A673 (cell line): ENCODE measurements at places on chromosomes 7 and 10. TPM values are rescaled to one million over a fixed set of nuclear protein-coding genes. Genes with fewer than 3 reads are reported as not detected.

- no peak overlapping the region for H3K27ac ChIP-seq
- no peak for DNase-seq
- no peaks in the 10 kb centered on the region for H3K4me1 ChIP-seq
- H3K27me3 ChIP-seq, result no peaks in the 10 kb centered on the region
- H3K4me3 ChIP-seq, result no peak overlapping the region
Measured at GRCh38 chr7:148567524-148567923, 23.0 kb upstream of the C7orf33 start.

- no peak for DNase-seq
- H3K27me3 ChIP-seq, result peaks cover 28% of the 10 kb centered on the region
- no peak overlapping the region for H3K27ac ChIP-seq
- H3K4me3 ChIP-seq, result no peak overlapping the region
- H3K36me3 ChIP-seq, result no peaks in the 10 kb centered on the region
Measured at GRCh38 chr7:86980223-86980622, 79.2 kb downstream of the ELAPOR2 start.

DNA sequence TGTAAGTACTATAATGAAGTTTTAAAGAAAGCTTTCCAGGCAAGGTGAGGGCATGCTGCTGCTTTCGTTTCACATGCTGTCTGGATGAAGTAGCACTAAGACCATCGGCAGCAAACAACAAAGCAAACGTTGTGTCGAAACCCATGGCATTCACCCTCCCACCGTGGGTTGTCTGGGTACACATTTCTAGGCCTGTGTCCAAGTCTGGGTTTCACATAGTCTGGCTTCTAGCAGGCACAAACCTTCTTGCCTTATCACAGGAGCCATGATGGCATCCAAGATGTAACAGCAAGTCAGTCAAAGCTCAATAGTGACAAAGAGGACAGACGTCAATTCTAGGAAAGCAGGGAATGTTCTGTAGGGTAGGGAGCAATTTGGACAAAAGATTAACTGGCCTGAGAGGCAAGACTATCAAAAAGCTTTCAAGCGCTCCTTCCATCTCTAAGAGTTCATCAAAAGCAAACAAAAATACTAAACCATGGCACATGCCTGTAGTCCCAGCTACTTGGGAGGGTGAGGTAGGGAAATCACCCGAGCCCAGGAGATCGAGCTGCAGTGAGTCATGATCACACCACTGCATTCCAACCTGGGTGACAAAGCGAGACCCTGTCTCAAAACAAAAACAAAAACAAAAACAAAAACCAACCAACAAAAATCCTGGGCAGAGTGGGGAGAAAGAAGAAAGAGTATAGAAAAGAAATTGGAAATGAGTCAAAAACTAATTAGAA is 42.7 kb downstream of the PAXIP1 start:
- DNase-seq, result no peak
- H3K36me3 ChIP-seq, result peaks cover 84% of the 10 kb centered on the region
- no peaks in the 10 kb centered on the region for H3K27me3 ChIP-seq

- DNase-seq, result peak; percentile 29
- peak overlapping the region; percentile 42 for H3K27ac ChIP-seq
- no peaks in the 10 kb centered on the region for H3K4me1 ChIP-seq
Measured at GRCh38 chr10:103616705-103617601, 123.4 kb downstream of the NEURL1 start.

The NUTM2E gene
- 0.37 and 0.49 TPM in 2 replicates for total RNA-seq

The DHTKD1 gene
- 32.4 and 41.2 TPM in 2 replicates for total RNA-seq

GRCh38 chr10:43938810-43939209 is 290.1 kb upstream of the ZNF32 start:
- H3K27me3 ChIP-seq, result no peaks in the 10 kb centered on the region
- no peak for DNase-seq
- no peak overlapping the region for H3K4me3 ChIP-seq
- no peaks in the 10 kb centered on the region for H3K4me1 ChIP-seq
- no peak overlapping the region for H3K27ac ChIP-seq
- H3K36me3 ChIP-seq, result no peaks in the 10 kb centered on the region

GRCh38 chr10:18085855-18086254 is 54.4 kb upstream of the CACNB2 start:
- no peak overlapping the region for H3K27ac ChIP-seq
- DNase-seq, result no peak
- H3K4me3 ChIP-seq, result no peak overlapping the region
- no peaks in the 10 kb centered on the region for H3K4me1 ChIP-seq
- H3K36me3 ChIP-seq, result no peaks in the 10 kb centered on the region
- H3K27me3 ChIP-seq, result peaks cover 3% of the 10 kb centered on the region

The IDI2 gene
- not detected in 2 replicates for total RNA-seq

DNA sequence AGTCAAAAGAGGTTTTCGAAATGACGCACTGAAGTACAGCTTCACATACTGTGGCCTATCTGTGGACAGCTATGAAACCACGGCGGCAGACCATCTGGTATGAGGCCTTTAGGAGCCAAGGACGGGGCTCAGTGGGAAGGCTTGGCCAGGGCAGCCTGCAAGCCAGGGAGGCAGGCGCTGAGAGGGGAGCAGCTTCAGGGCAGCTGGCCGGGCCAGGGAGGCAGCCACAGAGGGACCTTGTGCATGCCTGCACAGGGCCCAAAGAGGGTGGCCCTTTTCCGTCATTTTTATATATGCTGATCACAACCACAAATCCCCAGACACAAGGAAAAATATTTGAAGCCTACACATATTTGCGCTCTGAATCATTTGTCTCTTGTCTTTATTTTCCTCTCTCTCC is 13.5 kb downstream of the CALD1 start:
- H3K36me3 ChIP-seq, result no peaks in the 10 kb centered on the region
- no peaks in the 10 kb centered on the region for H3K27me3 ChIP-seq
- H3K4me3 ChIP-seq, result no peak overlapping the region
- no peak for DNase-seq
- no peak overlapping the region for H3K27ac ChIP-seq

- H3K36me3 ChIP-seq, result no peaks in the 10 kb centered on the region
- no peak for DNase-seq
- H3K27ac ChIP-seq, result no peak overlapping the region
- H3K27me3 ChIP-seq, result peaks cover 94% of the 10 kb centered on the region
- H3K4me3 ChIP-seq, result no peak overlapping the region
Measured at GRCh38 chr10:114239994-114240345, 916 bp downstream of the VWA2 start.

The FLNC gene
- total RNA-seq, result 6.5 and 7.8 TPM in 2 replicates

GRCh38 chr10:96570983-96571964 is 15.5 kb downstream of the TM9SF3 start:
- H3K4me3 ChIP-seq, result no peak overlapping the region
- no peaks in the 10 kb centered on the region for H3K4me1 ChIP-seq
- DNase-seq, result no peak
- peaks cover 4% of the 10 kb centered on the region for H3K36me3 ChIP-seq
- no peaks in the 10 kb centered on the region for H3K27me3 ChIP-seq

GRCh38 chr10:76341740-76342139 is 910.3 kb downstream of the LRMDA start:
- H3K27ac ChIP-seq, result no peak overlapping the region
- no peak overlapping the region for H3K4me3 ChIP-seq
- no peak for DNase-seq
- no peaks in the 10 kb centered on the region for H3K4me1 ChIP-seq
- H3K27me3 ChIP-seq, result no peaks in the 10 kb centered on the region

The PRTFDC1 gene
- 49.7 and 49.8 TPM in 2 replicates for total RNA-seq

DNA sequence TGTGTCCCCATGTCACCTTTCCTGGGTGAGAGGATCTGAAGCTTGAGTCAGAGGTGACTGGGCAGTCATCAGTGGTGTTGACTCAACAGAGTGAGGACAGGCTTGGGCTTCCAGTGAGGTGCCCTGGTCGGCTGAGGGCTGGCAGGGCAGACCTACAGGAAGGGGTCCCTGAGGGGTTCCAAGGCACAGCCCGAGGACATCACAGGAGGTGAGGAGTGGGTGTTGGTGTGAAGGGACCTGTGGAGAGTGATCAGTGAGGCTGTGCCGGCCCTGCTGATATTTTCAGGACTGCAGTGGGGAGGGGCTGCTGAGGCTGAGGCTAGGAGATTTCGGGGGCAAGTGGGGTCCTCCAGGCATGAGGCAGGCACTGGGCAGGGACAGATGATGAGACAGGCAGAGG is 545.5 kb downstream of the TCERG1L start:
- no peaks in the 10 kb centered on the region for H3K36me3 ChIP-seq
- no peaks in the 10 kb centered on the region for H3K27me3 ChIP-seq
- no peak overlapping the region for H3K4me3 ChIP-seq
- DNase-seq, result no peak
- no peak overlapping the region for H3K27ac ChIP-seq
- H3K4me1 ChIP-seq, result no peaks in the 10 kb centered on the region

DNA sequence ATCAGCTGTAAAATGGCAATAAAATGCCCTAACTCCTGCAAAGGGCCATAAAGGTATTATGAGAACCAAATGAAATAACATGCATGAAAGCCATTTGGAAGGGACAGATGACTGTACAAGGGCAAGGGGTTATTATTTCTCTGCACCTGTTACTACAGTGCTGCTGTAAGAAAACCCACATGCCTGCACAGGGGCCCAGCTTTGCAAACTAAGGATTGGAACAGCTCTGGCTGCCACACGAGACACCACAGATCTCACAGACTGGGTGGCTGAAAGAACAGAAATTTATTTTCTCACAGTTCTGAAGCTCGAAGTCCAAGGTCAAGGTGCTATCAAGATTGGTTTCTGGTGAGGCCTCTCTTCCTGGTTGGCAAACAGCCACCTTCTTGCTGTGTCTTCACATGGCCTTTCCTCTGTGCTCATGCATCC is 409.0 kb upstream of the NRP1 start:
- H3K27ac ChIP-seq, result no peak overlapping the region
- H3K27me3 ChIP-seq, result no peaks in the 10 kb centered on the region
- no peaks in the 10 kb centered on the region for H3K4me1 ChIP-seq
- H3K36me3 ChIP-seq, result no peaks in the 10 kb centered on the region

DNA sequence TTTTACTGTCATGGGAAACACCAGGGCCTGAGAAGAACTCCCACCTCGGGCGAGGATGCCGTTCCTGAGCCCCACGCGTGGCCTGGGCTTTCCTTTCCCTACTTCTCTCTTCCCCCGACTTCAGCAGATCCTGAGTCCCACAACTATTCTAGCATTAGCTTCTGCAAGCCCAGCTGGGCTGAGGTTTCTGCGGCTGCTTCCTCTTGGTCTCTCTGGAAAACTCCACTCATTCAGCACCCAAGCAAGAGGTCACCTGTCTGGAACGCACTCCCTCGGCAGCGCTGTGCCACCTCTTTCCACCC is 761 bp upstream of the DOCK1 start:
- H3K36me3 ChIP-seq, result no peaks in the 10 kb centered on the region
- peak overlapping the region; percentile 54 for H3K4me3 ChIP-seq
- no peaks in the 10 kb centered on the region for H3K27me3 ChIP-seq
- H3K27ac ChIP-seq, result no peak overlapping the region
